Stimulated activated naive B cell treated with anti-CD40 and anti-IgM and Interleukin-4, amounts not matched to agents 10 μg/mL and 1 μg/mL and 100 μg/mL, for 72 hours (primary cell): ENCODE measurements at places on chromosomes 2 and 18.

GRCh38 chr18:59696311-59697235 lies 650 bp downstream of the CCBE1 start:
- DNase-seq: no peak

DNA sequence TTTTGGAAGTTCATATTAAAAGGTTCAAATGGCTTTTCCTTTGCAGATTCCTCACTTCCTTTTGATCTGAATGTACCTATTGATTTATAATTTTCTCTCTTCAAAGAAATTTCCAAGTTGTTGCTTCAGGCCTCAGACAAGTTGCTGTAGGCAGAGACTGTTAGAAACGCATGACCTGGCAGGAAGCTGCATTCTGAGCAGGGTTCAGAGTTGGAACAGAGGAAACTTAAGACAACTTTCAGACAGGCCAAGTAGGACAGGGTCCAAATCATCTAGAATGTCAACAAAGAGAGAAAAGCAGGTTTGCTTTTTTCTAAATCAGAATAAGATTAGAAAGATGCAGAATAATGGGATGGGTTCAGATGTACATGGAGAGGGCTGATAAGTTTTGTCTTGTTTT lies 416.3 kb downstream of the LRP1B start:
- DNase-seq: no peak

DNA sequence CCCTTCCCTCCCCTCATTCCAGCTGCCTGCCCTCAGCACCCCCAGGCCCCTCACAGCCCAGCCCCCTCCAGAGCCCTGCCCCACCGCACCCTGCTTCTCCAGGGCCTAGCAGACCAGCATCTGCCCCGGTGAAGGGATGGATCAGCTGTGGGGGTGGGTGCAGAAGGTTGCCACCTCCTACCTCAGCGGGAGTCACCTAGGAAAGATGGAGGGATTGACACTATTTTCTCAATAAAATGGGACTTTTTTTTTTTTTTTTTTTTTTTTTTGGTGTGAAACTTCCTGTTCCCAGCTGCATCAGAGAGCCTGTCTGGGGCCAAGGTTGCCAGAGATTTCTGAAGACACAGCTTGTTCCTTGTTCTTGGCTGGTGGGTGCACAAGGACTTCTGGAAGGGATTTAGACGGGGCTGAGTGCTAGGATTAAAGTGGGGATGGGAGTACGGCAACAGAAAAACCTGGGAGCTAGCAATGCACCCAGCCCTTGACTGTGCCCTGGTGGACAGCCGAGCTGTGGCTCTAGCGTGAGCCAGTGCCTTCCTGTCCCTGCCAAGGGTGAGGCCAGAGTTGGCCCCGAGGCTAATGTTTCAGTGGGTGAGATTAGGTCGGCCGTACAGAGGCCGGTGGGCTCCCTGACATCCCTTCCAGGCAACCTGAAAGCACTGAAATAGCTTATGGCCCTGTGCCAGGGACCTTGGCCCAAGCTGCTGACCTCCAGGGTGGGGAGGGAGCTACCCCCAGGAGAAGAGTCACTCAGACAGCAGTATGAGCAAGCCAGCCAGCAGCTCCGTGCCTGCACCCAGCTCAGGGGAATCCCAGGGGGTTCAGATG lies 4.6 kb downstream of the B3GNT7 start:
- DNase-seq: no peak

DNA sequence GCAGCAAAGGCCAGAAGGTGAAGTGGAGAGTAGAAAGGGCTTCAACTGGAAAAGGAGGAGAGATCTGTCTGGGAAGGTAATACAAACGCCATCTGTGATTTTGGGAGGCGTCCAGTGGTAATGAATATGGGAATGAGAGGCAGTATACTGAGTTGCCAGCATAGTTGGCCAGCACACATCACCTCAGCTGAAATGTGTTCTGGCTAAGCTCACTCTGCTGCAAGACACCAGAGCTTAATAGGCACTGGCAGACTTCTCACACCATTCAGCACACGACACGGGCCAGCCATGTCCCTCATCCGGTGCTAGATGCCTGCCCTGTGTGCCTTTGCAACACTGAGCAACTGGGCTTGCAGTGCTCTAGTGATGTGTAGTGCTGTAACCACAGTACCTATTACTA lies 277.1 kb downstream of the PIEZO2 start:
- DNase-seq: no peak

- no peak for DNase-seq
Observed at GRCh38 chr2:60589104-60589503, 35.6 kb upstream of the BCL11A start.

GRCh38 chr2:117774716-117775115 lies 39.8 kb upstream of the DDX18 start:
- no peak for DNase-seq

- DNase-seq: no peak
Observed at GRCh38 chr2:148993351-148993750, 45.1 kb upstream of the LYPD6B start.

DNA sequence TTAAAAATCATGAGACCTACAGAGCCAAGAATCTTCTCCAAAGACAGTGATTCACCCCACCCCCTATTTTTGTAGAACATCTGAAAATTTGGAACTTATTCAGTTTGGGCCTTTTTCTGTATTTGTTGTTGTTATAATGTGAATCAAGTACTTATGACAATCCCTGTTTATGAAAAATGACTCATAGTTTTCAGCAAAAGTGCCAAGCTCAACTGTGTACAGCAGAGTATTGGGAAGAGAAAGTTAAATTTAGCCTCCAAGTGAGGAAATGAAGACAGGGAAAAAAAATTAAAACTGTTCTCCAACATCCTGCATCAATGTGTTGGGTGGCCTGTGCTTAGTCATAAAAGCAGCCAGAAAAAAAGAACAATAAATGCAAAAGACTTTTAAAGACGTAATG lies 46.2 kb downstream of the LRATD1 start:
- no peak for DNase-seq

- DNase-seq: no peak
Observed at GRCh38 chr2:112290088-112290487, 14.7 kb downstream of the ZC3H6 start.

- no peak for DNase-seq
Observed at GRCh38 chr2:159716857-159717256, 4.6 kb downstream of the MARCHF7 start.

GRCh38 chr2:150677551-150677950 lies 190.1 kb upstream of the RND3 start:
- DNase-seq: no peak

- DNase-seq: no peak
Observed at GRCh38 chr18:64972545-64972944, 778.3 kb upstream of the CDH7 start.

DNA sequence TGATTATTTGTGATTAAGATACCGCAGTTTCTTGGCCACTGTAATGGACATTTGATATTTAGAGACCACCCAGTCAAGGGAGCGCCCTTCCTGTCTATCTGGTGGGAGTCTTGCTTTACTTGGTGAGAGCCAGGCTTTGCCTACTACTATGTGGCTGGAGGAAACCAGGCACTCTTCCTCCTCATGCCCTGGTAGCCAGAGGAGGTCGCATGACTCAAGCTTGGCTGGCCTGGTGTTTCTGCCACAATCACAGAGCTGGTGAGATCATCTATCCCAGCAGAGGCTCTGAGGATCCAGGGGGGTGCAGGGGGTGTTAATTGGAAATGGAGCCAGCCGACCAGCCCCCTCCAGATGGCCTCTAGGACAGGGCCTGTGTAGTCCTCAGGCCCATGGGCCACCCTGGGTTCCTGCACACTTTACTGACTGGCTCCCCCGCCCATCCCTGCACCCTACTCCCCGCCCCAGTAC lies 46.8 kb upstream of the BIN1 start:
- DNase-seq: no peak

DNA sequence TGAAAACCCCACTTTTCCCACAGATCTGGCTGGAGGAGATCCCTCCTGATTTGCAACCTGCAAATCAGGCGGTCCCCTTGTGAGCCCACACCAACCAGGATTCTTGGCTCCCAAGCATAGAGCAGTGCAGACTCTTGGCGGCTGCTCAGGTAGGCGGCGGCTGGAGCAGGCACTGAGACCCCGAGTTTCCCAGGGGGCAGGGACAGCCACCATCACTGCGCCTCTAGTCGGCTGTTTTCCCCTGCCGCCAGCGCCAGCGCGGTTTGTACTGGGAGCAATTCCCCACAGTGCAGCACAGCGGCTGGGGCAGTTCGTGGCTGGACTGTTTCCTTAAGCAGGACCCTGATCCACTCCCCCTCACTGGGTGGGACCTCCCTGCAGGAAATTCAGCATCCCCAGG lies 323.3 kb downstream of the TRIB2 start:
- no peak for DNase-seq

DNA sequence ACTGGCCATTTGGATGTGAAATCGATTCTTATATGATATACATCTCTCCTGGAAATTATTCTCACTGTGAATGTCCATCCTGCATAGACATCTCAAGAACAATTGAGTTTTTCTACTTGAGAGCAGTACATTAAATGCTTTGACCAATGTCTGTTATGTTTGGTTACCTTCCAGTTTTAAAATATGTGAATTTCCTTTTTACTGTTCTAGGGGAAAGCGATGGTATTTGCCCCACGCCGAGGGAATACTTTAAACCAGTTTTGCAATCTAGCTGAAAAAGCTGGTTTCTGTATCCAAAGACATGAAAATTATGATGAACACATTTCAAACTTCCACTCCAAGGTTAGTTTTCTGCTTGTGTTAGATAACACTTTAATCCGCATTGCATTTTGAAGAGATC lies 175.3 kb upstream of the SIX3 start:
- no peak for DNase-seq

DNA sequence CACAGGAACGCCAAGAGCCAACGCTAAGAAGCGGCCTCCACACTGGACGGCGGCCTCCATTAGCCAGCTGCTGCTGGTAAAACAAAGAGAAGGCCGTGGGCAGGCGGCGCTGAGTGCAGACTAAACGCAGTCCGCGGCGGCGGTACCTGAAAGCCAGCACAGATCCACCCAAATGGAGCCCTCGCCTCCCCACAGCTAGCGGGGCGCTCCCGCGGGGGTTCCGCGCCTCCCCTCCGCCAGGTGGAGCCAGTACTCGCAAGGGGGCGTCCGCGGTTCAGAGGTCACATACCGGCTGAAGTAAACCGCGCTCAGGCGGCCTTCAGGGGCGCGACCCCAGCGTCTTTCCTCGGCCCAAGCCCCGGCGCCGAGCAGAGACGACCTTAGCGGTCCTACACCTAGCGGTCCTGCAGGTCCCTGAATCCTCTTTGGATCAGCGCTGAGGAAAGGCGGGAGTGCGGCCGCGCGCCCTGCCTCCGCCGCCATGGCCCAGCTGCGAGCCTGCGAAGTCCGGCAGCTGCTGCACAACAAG lies 293.1 kb upstream of the ERBB4 start:
- DNase-seq: no peak

GRCh38 chr2:60152226-60152833 lies 401.1 kb downstream of the BCL11A start:
- no peak for DNase-seq

- DNase-seq: no peak
Observed at GRCh38 chr2:212392043-212392442, 146.6 kb downstream of the ERBB4 start.

DNA sequence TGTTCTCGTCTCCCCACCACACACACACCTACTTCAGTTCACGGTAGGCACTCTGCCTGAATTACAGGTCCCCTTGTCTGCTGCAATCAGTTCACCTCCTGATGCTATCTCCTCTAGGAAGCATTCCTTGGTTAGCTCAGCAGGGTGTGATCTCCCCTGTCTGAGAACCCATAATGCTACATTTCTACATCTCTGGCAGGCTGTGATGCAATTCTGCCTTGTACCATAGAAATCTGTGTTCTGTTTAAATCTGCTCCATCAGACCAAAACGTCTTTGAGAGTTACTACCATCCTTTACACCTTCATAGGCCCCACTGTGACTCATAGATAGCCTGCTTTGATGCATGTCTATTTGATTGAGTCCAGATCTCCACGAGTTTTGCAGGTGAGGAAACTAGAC lies 103.9 kb downstream of the TTC32 start:
- DNase-seq: no peak

DNA sequence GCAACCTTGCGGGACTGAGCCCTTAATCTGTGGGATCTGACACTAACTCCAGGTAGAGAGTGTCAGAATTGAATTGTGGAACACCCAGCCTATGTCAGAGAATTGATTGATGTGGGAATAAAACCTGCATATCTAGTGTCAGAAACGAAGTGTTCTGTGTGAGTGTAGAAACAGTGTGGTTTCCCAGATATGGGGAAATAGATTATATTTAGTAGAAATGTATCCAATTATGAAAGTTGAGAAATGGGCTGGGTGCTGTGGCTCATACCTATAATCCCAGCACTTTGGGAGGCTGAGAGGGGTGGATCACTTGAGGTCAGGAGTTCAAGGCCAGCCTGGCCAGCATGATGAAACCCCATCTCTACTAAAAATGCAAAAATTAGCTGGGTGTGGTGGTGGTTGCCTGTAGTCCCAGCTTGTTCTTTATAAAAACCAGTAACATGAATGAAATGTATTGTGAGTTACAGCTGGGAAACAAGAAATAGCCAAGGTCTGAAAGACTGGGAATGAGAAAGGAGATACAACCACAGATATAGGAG lies 4.3 kb upstream of the TP53I3 start:
- DNase-seq: no peak

DNA sequence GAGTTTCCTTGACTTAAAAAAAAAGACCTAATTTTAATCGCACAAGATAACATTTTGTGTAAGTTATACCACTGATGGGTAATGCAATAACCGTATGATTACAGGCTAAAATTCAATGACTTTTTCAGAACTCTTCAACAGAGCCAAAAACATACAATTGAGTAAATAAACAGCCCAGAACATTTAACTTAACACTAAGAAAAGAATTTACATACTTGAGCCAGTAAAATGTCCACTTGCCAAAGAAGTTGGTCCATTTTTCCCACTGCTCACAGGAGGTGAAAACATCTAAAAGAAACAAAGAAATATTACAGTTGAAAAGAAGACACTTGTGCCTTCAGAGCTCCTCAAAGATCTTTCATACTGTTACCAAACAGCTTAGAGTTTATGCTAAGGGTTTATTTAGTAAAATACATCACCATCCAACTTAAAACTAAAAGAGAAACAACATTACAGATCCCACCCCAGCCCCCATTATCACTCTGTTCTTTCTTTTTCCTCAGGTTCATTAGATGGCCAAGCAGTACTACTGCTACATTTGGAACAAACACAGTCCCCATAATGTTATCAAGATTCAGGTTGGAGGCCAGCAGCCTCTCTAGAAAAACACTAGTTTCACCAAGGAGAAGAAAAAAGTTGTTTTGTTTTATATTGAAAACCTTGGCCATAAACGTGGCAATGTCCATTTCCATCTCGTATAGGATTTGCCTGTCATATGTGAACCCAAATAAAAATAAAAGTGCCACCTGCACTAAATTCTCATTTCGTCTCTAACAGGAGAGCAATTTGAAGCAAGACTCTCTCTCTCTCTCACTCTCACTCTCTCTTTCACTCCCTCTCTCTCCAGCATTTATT lies 2.7 kb downstream of the TCF4 start:
- DNase-seq: no peak

DNA sequence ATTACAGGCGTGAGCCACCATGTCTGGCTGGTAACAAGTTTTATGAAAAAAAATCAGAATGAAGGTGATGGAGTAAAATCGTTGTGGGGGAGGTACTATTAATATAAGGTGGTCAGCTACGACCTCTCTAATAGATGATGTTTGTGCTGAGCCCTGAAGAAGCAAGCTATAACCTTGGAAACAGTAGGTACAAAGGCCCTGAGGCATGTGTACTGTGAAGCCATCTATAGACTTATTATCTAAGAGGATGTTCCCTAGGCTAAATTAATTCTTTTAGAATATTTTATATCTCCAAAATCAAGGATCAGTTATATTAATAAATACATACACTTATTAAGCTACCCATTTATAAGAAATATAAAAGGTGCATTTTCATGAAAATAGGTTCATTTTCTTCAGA lies 23.3 kb upstream of the SSB start:
- DNase-seq: no peak

GRCh38 chr2:167331636-167332232 lies 443.5 kb downstream of the XIRP2 start:
- no peak for DNase-seq

GRCh38 chr2:172968061-172968469 lies 107.6 kb upstream of the MAP3K20 start:
- no peak for DNase-seq
